ENCODE measurements at places on chromosomes 2 and 18.

- DNase-seq: no peak
Observed at GRCh38 chr2:71380665-71381064, 49.1 kb downstream of the ZNF638 start.

- DNase-seq: no peak
Observed at GRCh38 chr18:75859533-75859932, 432.0 kb upstream of the SMIM21 start.

DNA sequence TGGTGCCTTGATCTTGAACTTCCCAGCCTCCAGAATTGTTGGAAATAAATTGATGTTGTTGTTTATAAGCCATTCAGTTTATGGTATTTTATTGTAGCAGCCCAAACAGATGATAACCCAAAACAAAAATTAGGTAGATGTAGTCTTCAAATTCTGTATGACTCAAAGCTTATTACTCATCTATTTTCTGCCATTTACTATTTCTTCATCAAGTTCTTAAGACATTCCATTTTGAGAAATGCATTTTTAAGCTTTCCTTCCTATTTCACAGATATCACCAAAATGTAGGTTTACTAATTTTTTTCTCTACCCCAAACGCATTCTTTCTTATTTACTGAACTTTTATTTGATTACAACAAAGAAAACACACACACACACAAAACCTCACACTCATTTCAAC is 148.2 kb downstream of the RND3 start:
- no peak for DNase-seq

DNA sequence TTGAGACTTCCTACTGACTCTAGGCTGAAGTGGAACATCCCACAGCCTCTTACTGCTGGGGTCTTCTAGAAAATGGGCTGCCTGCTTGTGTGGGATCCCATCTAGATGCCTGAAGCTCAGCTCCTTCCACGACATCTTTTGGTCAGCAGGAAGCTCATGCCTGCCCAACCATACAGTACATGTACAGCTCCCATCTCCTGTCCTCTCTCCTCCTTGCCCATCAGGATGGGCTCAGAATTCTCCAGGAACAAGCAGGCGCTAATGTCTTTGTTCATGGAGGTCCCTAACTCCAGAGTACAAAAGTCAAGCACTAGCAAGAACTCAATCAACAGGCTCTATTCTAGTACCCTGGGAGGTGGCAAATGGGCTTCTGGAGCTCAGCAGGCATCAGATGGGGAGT is 31.7 kb upstream of the GPR17 start:
- no peak for DNase-seq

DNA sequence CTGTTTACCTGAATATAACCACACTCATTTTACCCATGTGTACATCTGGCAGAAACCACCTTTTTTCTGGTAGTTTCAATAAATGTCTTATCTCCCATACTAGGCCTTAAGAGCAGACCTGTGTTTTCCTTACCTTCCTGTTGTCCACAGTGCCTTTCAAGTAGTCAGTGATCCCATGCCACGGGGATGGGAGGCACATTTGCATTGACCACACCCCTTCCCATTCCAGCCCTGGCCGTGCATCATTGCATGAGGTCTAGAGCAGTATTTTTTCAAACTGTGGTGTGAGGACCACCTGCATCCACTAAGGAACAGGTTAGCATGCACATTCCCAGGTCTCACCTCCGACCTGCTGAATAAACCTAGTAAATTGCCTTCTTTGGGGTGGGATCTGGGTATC is 165.2 kb upstream of the FOSL2 start:
- no peak for DNase-seq

DNA sequence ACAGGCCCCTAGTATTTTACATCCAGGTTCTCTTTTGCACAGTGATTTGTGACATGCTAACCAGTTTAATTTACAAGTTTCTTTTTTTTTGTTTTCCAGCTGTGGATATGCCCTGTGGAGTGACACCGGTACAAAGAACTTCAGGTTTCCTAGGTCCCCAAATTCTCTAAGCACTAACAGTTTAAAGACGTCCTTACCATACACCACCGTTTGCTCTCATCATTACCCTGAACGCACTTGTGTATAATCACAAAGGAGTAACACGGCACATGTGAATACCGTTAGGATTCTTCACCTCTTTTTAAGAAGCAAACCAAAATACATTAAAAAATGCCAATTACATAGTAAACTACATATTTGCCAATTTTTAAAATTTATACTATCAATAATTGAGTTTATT is 853 bp downstream of the LANCL1 start:
- DNase-seq: no peak

GRCh38 chr2:134124047-134124753 is 129.7 kb upstream of the MGAT5 start:
- DNase-seq: no peak

- no peak for DNase-seq
Observed at GRCh38 chr2:217475101-217475500, 527.7 kb downstream of the TNS1 start.

DNA sequence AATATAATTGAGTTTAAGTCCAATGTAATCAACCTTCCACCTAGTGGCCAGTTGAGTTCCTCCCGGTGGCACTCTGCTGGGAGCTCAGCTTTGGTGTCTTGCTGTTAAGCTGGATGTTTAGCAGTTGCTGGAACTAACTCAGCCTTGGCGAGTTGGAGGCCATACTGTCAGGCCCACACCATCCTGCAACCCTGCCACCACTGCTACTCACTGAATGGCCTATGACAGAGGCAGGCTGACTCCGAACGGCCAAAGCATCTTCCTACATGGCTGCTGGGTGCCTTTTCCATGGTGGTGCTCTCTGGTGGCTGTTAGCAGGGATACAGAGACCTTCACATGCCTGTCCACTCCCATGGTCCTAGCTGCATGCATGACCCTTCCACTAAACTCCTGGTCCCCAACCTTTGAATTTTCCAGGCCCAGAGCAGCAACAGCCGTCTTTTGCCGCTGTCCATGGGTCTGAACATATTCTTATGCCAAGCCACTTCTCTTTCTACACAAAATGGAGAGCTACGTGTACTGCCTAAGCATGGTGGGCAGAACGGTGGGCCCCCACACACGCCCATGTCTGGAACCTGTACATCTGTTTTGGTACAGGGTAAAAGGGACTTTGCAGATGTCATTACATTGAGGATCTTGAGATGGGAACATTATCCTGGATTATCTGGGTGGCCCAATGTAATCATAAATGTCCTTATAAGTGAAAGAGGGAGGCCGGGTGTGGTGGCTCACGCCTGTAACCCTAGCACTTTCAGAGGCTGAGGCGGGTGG is 15.0 kb upstream of the TRAF3IP1 start:
- DNase-seq: no peak

GRCh38 chr2:74835831-74836674 is 2.1 kb downstream of the HK2 start:
- DNase-seq: no peak

- no peak for DNase-seq
Observed at GRCh38 chr2:189411860-189412259, 29.4 kb upstream of the WDR75 start.

DNA sequence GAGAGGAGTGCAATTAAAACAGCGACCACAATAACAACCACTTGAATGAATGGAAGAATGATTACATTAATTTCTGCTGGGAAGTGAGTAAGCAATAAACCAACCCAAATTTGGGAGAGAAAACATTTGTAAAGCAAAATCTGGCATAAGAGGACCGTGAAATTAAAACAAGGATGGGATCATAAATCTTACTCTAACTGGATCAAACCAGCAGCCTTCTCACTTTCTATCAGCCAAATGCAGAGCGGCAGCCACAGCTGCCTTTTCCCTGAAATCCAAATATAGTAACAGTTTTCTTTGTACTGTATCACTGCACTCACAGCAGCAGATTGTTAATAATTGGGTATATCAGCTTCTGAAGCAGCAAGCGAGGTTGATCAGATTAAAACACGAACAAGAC is 245.2 kb upstream of the REG3G start:
- no peak for DNase-seq

DNA sequence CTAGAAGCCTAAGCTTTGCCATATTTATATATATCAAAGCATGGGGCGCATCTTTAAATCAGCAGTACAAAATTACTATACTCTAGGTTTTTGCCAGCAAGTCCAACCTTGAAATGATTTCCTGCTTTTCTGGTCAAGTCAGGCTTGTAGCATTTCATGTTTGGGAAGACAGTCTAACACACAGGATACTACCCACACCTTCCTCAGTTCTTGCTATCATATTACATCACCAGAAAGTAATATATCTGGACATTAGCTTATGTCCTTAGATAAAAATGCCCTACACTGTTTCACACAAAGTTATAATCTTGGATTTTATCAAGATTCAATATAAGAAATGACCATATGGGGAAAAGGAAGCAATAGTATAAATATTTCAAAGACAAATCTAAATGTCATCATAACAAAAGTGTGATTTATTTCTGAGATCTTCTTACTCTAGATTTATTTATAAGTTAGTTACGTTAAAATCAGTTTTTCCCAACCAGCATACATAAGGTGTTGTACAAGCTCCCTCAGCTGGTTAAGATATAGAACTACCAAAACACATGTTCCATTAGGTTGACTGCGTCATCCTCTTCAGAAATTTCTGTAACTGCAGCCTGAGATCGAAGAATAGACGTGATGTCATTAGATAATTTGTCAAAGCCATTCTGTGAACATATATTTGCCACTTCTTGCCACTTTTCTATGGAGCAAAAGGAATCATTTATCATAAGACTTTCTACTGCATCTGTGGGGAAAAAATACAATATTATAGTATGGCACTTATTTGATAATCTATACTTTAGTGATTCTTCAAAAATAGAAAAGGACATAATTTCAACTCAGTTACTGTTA is 56.6 kb downstream of the CLHC1 start:
- no peak for DNase-seq

GRCh38 chr2:42723465-42723864 is 40.5 kb downstream of the OXER1 start:
- DNase-seq: no peak

DNA sequence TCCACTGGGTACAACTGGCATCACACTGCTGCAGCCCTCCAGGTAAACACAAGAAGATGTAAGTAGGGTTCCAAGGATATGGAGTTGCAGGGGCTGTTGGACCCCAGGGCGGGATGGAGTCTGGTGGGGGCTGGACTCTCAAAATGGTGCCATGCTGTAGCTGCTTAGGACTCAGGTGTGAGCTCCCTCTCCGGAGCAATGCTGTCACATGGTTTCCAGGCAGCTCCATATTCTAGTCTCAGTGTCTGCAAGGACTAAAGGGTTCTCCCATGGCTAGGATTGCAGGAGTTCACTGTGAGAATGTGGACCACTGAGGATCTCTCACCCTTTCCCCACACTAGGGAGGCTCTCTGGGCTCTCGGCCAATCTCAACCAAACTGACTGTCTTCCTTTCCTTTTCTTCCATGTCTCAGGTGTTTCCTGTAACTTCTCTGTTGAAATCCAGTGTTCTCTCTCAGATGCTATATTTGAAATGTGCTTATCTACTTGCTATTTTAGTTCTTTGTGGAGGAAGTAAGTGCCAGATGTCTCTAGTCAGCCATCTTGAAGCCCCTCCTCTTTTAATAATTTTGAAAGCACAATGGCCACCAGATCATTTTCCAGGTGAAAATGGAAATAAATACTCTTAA is 57.6 kb downstream of the CCNT2 start:
- no peak for DNase-seq

- no peak for DNase-seq
Observed at GRCh38 chr18:56661360-56662062, 10.4 kb downstream of the WDR7 start.

DNA sequence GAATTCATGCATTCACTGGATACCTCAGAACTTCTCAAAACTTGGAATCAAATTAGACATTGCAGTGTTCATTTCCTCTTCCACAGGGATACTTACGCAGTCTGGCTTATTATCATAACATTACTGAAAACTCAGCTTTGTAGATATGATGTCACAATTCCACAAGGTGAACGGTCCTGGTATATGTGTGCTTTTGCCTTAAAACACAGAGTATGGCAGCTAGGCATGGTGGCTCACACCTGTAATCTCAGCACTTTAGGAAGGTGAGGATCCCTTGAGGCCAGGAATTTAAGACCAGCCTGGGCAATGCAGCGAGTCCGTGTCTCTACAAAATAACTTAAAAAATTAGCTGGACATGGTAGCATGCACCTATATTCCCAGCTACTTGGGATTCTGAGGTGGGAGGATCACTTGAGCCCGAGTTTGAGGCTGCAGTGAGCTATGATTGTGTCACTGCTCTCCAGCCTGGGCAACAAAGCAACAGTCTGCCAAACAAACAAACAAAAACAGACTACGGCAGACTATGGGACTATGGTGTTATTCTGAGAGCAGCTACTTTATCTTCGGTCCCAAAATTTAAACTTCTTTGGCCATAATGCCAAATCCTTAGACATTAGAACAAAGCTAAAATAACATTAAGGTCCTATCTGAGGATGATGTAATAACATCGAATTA is 1191.9 kb upstream of the SLC39A10 start:
- DNase-seq: no peak

- DNase-seq: no peak
Observed at GRCh38 chr2:4866198-4866597, 826.0 kb upstream of the SOX11 start.

- DNase-seq: no peak
Observed at GRCh38 chr2:171520471-171520870, 1.8 kb upstream of the CYBRD1 start.

DNA sequence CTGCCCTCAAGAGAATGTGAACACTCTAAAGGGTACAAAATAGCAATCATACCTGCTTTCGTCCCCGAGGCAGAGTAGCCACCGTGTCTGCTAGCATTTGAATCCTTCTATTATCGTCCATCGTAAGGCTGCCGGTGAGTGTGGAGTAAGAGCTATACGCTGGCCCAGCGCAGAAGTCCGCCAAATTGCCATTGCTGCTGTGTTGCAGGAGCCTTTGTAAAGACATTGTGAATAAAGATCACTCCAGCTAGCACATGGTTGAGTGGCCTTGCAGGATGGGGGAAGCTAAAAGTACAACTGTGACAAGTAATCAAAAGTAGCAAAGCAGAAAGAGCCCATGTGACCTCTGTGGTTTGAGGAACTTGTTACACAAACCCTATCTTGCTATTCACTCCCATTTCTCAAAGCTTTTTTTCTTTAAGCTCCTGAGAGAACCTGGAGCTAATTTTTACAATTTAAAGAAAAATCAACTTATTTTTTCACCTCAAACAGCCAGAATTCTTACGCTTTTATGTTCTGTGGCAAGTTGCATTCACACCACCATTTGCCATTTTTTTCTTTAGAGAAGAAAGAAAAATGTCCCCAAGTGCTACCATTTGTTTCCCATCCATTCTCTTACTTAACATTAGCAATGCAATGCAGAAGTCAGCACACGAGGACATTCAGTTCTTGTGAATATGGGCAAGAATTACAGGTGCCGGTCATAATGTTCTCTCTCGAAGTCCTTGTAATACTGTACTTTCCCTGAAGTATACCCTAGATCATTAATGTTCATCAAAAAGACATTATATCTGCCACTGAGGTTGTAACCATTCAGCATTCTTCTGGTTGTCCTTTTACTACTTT is at the start of gene CYTIP:
Gene CYTIP (minus strand): TSS at position 295 of the 846 bp plus-strand sequence. CDS start 69 bp downstream, at position 226.
- DNase-seq: no peak

GRCh38 chr2:126824663-126825062 is 74.0 kb upstream of the TEX51 start:
- no peak for DNase-seq

DNA sequence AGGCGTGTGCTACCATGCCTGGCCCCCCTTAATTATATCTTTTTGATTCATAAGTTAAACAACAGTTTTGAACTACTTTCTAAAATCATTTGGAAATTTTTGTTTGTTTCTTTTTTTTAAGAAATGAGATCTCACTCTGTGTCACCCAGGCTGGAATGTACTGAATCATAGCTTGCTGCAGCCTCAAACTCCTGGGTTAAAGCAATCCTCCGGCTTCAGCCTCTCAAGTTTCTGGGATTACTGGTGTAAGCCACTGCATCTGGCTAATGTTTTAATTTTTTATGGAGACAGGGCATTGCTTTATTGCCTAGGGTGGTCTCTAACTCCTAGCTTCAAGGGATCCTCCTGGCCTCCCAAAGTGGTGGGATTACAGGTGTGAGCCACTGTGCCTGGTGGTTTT is 71.5 kb downstream of the BABAM2 start:
- DNase-seq: no peak
